SK-N-MC (cell line): ENCODE measurements at places on chromosomes 6 and 20.
A peak's percentile ranks its signal among the peaks of the same experiment; 100 is the strongest.

DNA sequence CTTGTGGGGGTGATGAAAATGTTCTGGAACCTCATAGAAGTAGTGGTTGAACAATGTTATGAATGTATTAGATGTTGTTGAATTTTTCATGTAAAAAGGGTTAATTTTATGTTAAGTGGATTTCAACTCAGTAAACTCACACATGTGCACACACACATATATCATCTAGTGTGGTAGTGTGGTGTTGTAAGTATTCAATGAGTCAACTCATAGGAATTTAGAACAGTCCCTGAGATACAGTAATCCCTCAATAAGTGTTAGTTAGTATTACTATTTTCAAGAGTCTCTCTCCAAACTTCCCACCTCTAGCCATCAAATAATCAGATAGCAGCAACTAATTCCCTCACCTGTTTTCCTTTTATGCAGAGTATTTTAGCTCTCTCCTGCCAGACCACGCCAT, 563.1 kb upstream of the JARID2 start:
- no peak for DNase-seq

- no peak for DNase-seq
Observed at GRCh38 chr6:116682334-116682712, 1.3 kb downstream of the KPNA5 start.

GRCh38 chr6:113585246-113585645, 271.9 kb upstream of the MARCKS start:
- no peak for DNase-seq

DNA sequence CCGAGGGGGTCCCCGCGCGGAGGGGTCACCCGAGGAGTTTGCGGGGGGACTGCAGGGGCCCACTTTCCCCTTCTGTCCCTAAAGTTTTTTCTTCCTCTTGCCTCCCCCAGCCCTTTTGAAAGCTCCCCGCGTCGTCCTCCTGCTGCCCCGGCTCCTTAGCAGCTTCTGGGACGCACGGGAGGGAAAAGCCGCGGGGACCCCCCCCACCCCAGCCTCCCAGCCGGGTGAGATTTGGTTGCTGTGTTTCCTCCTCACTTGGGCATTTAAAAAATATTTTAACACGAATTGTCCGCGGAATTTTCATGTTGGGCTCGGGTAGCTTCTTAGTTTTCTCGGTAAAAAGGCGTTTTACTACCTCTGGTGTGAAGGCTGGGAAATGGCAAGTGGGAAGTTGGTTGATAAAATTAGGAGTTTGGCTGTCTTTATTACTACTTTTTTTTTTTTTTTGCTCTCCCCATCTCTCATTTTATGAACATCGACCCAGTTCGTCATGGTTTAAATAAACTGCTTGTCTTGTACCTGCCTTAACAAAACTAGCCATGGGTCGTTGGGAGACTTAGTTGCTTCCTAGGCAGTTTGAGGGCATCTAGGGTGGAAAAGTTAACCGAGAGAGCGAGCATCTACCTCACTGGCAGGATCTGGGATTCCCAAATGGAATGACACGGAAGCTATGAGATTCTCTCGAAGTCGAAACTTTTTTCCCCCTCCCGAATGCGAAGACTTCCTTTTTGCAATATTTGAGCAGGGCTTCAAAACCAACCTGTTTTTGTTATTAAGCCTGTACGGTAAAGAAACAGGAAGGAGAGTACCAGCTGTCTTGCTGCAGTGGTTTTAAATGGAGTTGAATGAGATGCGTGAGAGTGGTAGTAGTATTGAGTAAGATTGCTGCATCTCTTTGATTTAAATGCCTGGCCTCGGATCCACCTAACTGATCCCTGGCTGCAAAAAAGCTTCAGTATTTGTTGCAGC, 868 bp downstream of the NCOA3 start:
- DNase-seq, result peak; percentile 68

- DNase-seq, result no peak
Observed at GRCh38 chr20:58970146-58970545, 10.9 kb upstream of the NELFCD start.

DNA sequence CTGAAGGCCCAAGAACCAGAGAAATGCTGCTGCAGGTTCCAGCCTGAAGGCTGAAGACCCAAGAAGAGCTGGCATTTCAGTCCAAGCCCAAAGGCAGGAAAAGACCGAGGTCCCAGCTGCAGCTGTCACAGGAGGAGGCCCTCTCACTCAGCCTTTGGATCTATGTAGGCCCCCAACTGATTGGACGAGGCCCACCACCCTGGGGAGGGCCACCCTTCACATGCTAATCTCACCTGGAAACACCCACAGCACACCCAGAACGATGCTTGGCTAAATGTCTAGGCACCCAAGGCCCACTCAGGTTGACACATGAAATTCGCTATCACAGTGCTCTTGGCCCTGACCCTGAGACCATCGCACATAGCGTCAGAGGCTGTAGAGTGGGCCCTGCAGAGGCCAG, 6.8 kb downstream of the SLCO4A1 start:
- no peak for DNase-seq

- DNase-seq, result no peak
Observed at GRCh38 chr6:97819710-97820109, 536.7 kb upstream of the MMS22L start.

DNA sequence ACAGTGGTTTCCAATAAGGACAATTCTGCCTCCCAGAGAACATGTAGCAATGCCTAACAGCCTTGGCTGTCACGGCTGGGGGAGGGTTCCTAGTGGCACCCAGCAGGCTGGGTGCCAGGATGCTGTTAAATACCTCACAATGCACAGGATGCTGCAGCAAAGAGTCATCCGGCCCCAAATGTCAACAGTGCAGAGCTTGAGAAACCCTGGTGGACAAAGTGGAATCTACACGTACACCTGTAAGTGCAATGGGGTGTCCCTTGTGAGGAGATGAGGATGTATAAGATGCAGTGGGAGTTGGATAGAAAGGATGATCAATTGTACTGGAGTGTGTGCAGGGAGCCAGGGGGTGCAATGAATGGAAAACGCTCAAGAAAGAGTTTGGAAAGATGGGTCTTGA, 142.4 kb downstream of the FNDC1 start:
- DNase-seq, result no peak

GRCh38 chr20:37902504-37903313, at the start of gene VSTM2L:
Gene VSTM2L (plus strand): TSS chr20:37903127. CDS start chr20:37903351, 224 bp downstream.
- DNase-seq, result no peak

DNA sequence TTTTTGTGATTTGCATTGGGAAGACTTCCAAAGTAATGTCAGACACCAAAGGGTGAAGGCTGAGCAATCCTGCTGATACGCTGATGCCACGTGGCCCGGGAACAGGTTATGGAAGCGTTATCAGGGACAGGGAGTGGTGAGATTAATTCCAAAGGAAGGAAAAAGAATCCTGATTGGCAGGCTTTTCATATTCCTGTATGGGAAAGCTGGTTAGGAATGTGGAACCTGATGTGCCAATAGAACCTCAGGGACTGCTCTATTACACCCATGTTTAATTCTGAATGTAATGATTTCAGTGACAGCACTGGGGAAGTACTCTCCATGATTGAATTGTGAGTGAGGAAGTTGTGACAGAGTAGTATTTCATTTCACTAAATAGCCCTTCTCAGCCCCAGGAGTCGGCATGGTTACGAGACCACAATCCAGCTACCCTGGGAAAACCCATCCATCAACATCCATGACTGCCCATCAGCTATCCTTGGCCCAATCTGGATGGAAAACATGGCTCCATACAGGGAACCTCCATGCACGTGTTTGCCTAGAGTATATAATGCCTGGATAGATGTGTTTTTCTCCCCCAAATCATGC, 49.4 kb downstream of the F13A1 start:
- no peak for DNase-seq

GRCh38 chr20:23534801-23535593, 33.3 kb downstream of the CST9L start:
- DNase-seq, result no peak
